T-helper 9 cell (primary cell): ENCODE measurements at places on chromosomes 1 and 21.

DNA sequence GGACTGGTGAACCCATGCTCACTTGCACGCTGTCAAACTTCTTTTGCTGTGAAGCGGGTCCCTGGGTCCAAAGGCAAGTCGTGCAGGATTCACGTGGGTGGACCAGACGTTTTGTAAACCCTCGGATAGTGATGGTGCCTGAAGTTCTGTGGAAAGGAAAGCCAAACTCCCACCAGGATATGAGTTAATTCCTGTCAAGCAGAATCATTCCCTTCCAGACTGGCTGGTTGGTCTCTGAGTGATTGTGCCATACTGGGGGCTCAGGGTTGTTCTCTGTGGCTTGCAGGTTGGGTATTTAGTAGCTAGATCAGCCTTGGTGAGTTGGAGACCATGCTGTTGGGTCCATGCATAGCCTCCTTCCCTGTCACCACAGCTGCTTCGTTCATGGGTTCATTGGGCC lies 32.7 kb upstream of the IGSF5 start:
- DNase-seq, result no peak

DNA sequence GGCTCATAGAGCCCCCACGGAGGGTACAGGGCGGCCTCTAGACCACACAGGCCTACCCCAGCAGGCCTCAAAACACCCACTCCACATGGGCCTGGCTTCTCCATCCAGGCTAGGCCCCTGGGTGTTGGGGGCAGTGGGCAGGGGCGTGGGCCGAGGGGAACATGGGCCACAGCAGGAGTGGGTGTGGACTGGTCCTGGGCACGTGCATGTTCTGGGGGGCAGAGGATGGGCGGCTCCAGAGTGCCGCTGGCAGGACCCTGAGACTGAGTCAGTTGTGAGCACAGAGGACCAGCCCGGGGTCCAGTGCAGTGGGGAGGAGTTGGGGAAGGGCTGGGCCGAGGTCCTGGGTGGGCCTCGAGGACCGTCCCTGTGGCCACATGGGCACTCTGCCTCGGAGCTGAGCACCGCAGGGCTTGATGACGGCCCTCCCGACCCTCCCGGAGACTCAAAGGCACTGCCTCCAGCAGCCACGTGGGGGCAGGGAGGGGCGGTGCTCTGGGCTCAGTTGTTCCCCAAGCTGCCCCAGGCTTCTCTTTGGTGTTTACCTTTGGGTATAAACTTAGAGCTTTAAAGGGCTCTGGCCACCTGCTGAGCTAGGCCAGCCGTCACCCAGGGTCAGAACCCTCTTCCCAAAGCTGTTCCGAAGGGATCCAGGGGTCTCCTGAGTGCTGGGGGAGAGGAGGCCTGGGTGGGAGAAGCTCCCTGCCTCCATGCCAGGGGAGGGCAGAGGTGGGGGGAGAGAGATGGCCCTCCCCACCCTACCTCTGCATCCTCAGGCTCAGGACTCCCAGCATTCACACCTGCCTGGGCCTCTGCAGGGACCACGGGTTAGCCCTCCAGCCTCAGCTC lies 79.9 kb downstream of the MORN1 start:
- DNase-seq, result peak; percentile 52

GRCh38 chr1:55427606-55428005 lies 212.4 kb upstream of the USP24 start:
- no peak for DNase-seq

DNA sequence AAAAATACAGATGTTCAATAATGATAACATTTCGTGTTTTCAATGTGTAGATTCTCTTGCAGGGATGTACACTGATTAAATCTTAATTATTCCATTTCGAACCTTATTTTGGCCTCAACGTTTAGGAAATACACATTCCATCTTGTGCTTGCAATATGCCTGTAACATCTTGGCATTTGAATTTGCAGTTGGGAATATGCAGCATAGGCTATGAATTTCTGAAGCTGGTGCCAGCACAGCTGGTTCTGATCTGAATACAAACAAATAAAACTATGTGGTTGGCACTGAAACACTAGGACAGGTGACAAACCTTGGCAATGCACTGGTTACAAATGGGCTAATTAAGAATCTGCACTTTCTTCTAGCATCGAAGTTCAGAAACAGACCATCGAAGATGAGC lies 108.4 kb downstream of the ERG start:
- DNase-seq, result no peak

- DNase-seq, result no peak
Observed at GRCh38 chr1:56803561-56804156, 15.5 kb downstream of the FYB2 start.

DNA sequence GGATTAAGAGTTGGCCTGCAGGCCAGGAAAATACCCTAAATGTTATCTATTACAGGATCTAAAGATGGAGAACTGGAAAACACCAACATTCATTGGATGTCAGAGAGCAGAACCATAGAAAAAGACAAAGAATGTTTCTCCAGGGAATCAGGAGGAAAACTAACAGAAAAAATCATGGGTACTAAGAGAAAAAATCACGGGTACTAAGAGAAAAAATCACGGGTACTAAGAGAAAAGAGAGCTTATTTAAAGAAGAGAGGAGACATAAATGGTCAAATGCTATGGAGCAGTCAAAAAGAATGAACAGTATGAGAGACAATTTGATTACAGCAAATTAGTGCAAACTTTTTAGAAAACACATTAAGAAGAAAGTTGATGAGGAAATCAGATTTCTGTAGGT lies 73.8 kb upstream of the SERBP1 start:
- no peak for DNase-seq

- DNase-seq, result peak; percentile 15
Observed at GRCh38 chr1:167935216-167936067, 1.0 kb upstream of the DCAF6 start.

- no peak for DNase-seq
Observed at GRCh38 chr1:211591980-211592493, 13.1 kb upstream of the SLC30A1 start.

DNA sequence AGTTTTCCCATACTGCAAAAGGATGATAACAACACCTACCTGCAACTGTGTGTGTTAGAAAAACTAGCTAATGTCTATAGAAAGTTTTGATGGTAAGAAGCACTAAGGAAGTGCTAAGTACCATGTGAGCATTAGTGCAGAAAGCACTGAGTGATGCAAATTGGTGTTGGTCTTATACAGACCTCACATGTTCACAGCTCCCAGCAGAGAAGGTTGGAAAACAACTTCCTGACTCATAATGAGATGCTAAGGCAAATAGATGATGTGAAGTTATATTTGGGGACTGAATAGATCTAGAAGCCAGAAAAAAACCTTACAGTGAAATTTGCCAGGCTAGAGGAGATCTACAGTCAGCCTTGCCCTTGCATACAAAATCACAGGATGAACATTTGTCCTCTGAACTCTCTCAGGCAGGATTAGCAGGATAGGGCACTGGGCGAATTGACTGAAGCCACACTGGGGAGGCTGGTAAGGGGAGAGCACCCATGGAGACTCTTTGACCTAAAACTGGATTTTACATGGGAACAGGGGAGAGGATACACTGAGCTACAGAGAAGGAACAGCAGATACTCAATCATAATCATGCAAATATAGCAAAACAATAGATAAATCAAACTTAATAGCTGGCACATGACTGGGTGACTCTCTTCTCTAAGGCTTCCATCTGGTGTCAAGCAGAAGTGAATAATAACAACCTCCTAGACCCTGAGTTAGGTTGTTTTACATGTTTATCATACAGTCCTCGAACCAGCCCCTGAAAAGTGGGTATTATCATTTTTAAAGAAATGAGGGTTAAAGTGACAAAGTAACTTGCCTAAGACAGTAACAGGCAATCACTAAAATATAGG lies 61.3 kb downstream of the ASTN1 start:
- no peak for DNase-seq

DNA sequence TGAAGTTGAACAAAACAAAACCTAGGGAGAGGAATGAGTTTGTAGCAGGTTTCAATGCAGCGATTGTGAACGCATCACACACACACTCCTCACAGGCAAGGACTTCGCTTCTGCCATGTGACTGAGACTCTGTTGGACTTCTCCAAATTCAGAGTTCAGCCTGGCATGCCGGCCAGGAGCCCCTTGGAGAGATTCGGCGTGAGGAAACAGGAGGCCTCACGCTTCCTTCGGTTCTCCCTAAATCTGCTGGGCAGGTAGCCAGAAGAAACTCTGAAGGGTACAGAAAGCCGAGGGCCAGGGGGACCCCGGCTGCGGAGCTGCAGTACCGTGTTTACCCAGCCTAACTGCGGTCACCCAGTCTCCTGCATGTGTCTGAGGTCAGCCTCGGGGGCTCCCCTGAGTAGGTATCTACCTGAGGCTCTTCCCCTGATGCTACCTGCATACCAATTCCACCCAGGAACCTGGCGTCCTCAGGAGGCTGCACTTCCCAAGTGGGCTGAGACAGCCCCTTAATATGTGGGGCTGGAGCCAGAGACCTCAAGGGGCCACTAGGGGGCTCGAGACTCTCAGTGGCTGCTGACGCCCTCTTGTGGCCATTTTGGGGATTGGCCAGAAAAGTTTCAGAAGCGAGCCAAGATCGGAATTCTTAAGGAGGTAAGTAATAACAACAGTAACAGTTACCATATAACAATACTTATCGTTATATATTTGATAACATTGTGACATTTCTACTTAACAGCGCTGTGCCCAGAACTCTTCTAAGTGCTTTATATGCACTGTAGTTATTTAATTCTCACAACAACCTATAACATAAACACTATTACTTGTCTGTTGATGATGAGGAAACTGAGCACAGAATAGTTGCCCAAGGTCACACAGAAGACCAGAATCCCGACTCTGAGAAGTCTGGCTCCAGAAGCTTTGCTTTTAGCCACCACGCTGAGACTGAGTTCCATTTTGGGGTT lies 2.7 kb upstream of the ANXA9 start:
- peak; percentile 86 for DNase-seq

DNA sequence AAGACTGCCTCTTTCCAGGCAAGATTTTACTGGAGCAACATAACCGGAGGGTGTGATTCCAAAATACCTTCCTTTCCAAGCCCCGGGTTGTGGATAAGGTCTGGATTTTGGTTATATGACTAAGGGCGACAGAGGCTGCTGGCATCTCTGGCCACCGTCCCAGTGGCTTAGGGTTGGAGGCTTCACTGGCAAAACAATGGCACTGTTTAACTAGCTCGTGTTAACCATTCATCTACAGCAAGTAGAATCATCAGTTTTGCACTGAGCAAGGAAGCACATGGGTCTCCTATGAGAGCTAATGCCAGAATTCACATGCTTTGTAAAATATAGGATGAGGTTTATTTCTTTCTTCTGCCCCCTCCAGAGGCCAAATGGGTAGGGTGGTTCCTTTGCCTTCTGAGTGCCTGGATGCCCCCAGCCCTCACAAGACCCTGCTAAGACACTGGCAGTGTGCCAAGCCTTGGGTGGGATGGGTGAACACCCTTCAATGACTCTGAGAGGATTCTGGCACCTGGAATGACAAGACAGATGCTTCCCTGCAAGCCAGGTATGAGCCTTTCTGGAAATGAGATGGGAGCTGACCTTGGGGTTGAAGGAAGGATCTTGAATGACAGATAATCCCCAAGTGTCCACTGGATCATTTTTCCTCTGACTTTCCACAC lies 36.8 kb downstream of the DHCR24 start:
- no peak for DNase-seq

- DNase-seq, result no peak
Observed at GRCh38 chr1:17745479-17745955, 9.6 kb upstream of the ACTL8 start.

DNA sequence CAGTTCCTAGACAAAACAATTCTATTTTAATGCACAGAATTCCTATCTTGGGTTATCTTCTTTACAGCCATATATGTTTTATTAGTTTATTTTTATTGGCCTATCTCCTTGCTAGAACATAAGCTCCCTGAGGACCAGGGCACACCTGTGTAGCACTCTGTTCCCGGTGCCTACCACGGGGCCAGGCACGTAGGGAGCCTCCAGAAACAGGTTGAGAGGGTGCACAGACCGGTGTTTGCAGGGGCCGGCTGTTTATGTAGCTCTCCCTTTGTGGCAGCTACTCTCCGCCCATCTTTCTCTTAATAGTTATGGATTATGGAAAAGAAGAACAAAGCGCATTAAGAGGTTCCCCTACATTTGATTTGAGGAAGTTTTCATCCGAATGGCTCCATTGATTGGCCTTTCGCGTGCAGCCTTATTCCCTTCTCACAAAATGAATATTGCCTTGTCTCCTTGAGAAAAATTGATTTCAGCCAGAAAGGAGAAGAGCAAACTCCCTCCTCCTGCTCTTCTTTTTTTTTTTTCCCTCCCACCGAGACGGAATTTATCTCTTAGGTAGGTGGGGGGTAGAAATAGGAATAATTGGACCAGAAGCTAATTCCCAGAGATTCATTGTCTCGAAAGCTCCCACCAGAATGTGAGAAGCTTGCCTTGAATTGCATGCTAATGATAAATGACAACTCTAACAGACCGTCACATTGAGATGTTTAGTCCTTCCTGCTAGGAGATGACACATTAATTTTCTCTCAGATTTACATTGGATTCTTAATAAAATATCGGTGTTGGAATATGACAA lies 447.4 kb downstream of the CAMTA1 start:
- no peak for DNase-seq

DNA sequence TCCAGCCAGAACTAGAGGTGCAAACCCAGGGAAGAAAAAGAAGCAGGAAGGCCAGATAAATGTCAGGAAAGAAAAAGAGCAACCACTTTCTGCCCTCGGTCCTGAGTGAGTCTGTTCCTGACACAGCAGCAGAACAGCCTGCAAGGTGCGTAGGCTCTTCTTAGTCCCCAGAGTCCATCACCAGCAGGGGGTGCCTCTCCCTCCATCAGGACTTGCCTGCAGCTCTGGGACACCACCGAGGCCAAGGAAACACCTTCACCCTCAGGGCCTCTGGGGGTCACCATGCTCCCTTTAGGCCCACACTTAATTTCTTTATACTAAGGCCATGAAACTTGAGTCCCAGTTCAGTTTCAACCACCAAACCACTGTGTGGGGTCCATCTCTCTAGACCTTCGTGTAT lies 43.7 kb upstream of the NFASC start:
- no peak for DNase-seq

DNA sequence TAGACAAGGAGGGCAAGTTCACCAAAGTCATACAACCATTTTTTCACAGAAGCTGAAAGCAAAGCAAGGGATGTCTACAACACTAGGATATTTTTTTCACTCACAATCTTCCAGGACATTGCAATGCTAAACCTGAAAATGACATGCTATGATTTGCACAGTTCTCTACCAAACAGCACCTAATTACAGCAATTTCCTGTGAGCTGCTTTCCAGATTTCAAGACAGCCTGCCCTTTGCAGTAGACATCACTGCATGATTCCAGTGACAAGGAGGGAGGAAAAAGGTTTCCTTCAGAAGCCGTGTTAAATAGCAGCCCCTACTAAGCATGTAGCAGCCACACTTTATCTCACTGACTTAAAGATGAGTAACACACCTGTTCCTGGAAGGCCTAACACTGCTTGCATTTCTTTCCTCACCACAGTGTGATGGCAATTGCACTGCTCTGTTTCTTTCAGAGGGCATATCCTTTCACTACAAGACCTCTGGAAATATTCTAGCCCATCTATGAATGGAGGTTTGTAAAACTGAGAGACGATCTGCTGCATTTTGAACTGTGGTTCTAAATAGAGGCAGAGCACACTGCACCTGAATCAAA lies 97.1 kb downstream of the DUSP10 start:
- no peak for DNase-seq

DNA sequence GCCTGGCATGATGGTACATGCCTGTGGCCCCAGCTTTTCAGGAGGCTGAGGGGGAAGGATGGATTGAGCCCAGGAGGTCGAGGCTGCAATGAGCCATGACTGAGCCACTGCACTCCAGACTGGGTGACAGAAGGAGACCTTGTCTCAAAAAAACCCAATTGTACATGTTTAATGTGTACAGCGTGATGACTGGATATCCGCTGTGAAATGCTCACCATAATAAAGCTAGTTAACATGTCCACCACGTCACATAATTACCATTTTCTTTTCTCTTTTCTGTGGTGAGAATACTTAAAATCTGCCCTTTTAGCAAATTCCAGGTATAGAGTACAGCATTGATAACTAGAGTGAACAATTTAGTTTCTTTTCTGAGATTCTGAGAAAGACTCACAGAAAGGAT lies 24.0 kb downstream of the TMPRSS2 start:
- DNase-seq, result no peak
